Uterus (tissue), 4 donors: ENCODE measurements at places on chromosomes 16 and 17. TPM values are rescaled to one million over a fixed set of nuclear protein-coding genes. Genes with fewer than 3 reads are reported as not detected.

DNA sequence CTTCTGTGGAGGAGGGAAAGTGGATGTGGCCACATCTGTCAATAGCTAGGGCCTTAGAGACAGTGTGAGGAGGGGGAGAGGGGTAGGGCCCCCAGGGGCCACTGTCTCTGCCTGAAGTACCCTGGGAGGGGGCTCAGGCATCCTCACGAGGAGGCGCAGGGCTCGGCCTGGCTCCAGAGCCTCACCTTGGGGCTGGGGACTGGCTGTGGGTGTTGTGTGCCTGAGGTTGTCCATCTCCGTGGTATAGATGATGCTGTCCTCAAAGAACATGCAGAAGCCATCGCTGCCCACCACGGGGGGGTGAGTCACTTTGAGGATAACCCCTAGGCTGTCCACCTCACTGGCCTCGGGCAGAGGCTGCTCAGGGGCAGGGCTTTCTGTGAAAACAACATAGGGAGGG lies 12.1 kb downstream of the PLEKHG4 start:
- H3K4me3 ChIP-seq = no peak overlapping the region
- H3K36me3 ChIP-seq = no peaks in the 10 kb centered on the region
- H3K4me1 ChIP-seq = no peaks in the 10 kb centered on the region
- DNase-seq = no peak

GRCh38 chr16:13402601-13403000 lies 501.2 kb downstream of the SHISA9 start:
- H3K27ac ChIP-seq = no peak overlapping the region
- H3K27me3 ChIP-seq = no peaks in the 10 kb centered on the region
- H3K36me3 ChIP-seq = no peaks in the 10 kb centered on the region
- H3K4me1 ChIP-seq = no peaks in the 10 kb centered on the region
- DNase-seq = no peak

DNA sequence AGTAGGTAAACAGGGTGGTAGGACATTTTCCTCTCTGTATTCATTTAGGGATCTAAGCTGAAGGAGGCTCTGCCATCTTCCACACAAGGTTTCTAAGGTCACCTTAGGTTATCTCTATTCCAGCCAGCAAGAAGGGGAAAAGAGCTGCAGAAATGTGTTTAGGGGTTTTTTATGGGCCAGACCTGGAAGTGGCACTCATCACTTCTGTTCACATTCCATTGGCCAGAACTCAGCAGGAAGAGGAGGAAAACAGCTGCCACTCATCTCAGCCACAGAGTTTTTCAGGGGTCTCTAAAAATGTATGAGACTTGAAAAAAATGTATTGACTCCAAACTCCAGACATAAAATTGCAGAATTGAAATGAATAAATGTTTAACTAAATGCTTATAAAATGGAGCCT lies 65.8 kb downstream of the FTO start:
- peaks cover 4% of the 10 kb centered on the region for H3K4me1 ChIP-seq
- no peaks in the 10 kb centered on the region for H3K27me3 ChIP-seq
- no peaks in the 10 kb centered on the region for H3K36me3 ChIP-seq
- no peak overlapping the region for H3K27ac ChIP-seq
- no peak for DNase-seq

GRCh38 chr17:7858522-7858810 lies 663 bp downstream of the CYB5D1 start:
- peak overlapping the region; percentile 90 for H3K27ac ChIP-seq
- H3K36me3 ChIP-seq = no peaks in the 10 kb centered on the region
- H3K27me3 ChIP-seq = no peaks in the 10 kb centered on the region
- peak overlapping the region; percentile 58 for H3K4me3 ChIP-seq
- H3K4me1 ChIP-seq = peaks cover 9% of the 10 kb centered on the region

The HLF gene
- 12.0 TPM for total RNA-seq

The ITGAD gene
- total RNA-seq = not detected

The PDIA2 gene
- not detected for total RNA-seq

The MYH3 gene
- under 0.01 TPM for total RNA-seq
